Mesendoderm (in vitro differentiated cells): ENCODE measurements at places on chromosomes 2 and 18.
A peak's percentile ranks its signal among the peaks of the same experiment; 100 is the strongest.

DNA sequence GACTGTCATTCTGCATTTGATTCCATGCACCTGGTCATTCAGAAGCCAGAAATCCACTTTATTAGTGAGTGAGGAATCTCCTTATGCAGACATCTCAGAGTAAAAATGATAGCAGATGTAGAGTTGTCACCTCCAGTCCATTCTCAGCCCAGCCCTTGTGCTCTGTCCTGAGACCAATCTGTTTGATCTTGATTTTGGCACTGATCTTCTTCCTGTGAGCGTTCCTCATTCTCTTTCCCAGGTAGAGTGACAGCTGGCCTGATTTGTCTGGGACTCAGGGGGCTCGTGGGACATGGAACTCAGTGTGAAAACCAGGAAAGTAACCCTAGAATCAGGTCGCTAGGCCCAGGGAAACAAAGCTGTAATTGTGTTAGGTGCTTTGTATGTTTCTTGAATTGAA, 8.9 kb downstream of the ARHGAP25 start:
- DNase-seq: no peak

- peak; percentile 8 for DNase-seq
Observed at GRCh38 chr2:137776697-137777096, 187.6 kb upstream of the HNMT start.

DNA sequence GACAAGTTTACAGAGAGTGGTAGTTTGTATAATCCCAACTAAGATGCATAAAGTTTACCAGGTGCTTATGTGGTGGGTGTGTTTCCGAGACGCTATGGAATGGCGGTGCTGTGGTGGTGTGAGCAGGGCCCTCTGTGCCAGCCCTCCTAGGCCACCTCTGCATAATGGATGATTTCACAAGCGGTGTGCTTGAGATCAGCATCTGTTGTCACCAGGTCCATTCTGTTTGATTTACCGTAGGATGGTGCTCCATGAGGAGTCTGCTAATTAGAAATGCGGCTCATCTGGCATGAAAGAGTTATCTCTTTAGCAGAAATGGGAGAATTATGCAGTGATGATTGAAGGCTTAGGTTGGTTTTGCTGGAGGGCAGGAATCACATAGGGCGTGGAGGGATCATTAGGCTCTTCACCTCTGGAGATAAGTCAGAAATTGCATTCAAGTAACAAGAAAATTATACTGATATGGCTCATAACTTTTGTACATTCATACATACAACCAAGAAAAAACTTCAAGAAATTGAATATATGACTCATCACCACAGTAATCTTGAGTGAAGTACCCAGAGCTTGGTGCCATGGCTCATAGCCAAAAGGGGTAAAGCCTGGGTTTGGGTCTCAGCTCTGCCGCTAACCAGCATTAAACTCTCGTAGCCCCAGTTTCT, 41.4 kb downstream of the CRIM1 start:
- no peak for DNase-seq

- DNase-seq: peak; percentile 85
Observed at GRCh38 chr2:127453392-127454171, 35.4 kb downstream of the PROC start.

- peak; percentile 68 for DNase-seq
Observed at GRCh38 chr2:200405599-200406298, 99.3 kb downstream of the SPATS2L start.

GRCh38 chr2:23777826-23778225, 149.1 kb downstream of the ATAD2B start:
- no peak for DNase-seq

- DNase-seq: no peak
Observed at GRCh38 chr2:175999283-175999819, 2.7 kb downstream of the LNPK start.

DNA sequence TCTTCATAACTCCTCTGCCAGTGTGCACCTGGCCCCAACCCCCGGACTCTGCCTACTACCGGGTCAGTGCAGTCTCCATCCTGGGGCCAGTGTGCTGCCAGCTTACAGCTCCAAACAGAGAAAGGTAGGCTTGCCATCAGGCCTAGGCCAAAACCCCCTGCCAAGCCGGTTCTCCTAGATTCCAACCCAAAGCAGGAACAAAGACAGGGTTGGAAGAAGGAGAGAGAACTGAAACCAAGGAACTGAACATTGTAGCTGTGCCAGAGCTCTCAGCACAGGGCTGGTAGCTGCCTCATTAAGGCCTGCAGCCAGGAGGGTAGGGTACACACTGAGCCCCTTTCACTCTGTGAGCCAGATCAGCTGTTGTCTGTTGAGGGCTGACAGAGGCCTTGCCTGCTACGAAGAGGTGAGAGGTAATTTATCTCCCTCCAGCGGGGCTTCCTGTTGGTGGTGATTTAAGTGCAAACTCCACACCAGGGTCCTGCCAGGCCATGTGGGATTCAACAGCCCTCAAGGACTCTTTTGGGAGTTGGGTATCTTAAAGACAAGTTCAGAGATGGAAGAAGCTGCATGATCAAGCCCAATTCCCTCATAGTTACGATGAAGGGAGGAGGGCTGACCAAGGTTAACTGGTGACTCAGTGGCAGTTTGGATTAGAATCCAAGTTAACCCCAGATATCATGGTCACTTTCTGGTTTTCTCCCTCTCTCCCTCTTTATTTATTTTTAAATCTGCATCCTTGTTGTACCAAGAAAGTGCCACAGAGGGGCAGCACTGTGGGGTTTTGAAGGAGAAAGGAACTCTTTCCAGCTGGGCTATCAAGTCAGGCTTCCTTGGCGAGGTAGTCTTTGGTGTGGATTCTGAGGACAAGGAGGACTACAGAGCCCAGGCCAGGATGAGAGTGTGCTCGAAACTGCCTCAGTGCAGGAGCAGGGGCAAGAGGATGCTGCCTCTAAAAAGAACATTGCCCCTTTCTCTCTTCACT, 48.1 kb downstream of the CYRIA start:
- peak; percentile 81 for DNase-seq

- DNase-seq: no peak
Observed at GRCh38 chr2:46544581-46544980, 65.2 kb downstream of the TMEM247 start.

DNA sequence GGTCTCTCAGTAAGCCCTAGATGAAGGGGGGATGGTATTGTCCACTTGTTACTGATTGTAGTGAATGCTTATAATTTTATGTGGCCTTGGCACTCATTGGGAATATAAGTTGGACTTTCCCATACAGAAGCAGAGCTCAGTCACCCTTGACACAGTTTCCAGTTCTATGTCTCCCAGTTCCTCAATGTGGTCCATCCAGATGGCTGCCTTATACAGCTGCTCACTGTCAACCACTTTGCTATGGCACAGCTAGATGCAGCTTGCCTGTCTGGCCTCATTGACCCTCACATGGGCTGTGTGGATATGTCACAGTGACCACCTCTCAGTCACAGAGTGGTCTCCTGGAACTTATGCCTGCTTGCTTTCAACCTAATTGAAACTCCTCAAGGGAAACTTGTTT, 21.7 kb downstream of the SLC39A6 start:
- no peak for DNase-seq

- DNase-seq: no peak
Observed at GRCh38 chr2:31247711-31248110, 13.8 kb downstream of the EHD3 start.

GRCh38 chr2:150023044-150023443, 435.5 kb upstream of the MMADHC start:
- DNase-seq: no peak

GRCh38 chr2:96344011-96344410, 8.4 kb downstream of the NCAPH start:
- no peak for DNase-seq

DNA sequence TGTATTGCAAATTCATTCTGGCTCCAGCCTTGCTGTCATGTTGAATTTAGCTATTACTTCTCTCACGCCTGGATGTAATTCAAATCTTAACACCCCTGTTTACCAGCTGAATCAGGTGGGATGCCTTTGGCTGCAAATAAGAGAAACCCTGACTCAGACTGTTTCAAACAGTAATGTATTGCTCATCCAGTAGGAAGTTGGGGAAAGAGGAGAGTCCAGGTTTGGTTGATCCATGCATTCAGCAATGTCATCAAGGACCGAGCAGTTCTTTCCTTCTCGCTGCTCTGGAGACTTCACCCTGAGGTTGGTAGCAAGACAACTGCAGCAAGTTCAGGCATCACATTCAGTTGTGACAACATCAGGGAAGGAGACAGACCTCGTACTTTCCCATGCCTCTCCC, 6.4 kb upstream of the DARS1 start:
- no peak for DNase-seq

DNA sequence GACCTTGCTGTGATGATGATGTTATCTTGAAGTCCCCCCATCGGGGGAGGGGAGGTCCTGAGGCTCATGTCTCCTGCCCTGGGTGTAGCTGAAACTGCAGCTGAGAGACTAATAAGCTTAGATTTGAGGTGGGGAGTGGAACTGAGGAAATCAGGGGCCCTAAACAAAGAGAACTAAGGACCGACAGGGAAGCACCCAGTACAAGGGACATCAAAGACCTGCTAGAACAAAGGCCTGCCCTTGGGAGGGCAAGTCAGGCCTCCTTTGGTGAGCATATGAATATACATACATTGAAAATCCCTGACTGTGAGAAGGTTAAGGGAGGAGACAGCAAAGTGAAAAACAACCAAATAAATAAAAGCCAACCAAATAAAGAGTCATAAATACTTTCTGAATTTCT, 1132.5 kb upstream of the CELF4 start:
- DNase-seq: peak; percentile 5

- DNase-seq: no peak
Observed at GRCh38 chr2:30341500-30342267, 105.4 kb upstream of the LCLAT1 start.

DNA sequence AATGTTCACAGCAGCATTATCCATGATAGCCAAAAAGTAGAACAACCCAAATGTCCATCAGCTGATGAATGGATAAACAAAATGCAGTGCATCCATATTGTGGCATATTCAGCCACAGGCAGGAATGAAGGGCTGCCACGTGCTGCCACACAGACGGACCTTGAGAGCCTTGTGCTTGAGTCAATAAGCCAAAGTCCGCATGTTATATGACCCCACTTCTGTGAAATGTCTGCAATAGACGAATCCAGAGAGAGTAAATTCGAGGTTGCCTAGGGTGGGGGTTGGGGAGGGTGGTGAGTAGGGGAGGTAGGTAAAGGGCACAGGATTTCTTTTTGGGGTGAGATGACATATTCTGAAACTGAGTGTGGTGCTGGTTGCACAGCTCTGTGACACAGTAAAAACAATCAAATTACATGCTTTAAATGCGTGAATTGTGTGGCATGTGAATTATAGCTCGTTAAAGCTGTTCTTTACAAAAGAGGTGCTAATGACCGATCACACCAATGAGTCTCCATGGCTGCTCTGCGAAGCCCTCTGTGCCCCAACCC, 38.9 kb upstream of the LDLRAD4 start:
- DNase-seq: no peak

- no peak for DNase-seq
Observed at GRCh38 chr2:219636144-219636915, 8.9 kb downstream of the SLC4A3 start.

DNA sequence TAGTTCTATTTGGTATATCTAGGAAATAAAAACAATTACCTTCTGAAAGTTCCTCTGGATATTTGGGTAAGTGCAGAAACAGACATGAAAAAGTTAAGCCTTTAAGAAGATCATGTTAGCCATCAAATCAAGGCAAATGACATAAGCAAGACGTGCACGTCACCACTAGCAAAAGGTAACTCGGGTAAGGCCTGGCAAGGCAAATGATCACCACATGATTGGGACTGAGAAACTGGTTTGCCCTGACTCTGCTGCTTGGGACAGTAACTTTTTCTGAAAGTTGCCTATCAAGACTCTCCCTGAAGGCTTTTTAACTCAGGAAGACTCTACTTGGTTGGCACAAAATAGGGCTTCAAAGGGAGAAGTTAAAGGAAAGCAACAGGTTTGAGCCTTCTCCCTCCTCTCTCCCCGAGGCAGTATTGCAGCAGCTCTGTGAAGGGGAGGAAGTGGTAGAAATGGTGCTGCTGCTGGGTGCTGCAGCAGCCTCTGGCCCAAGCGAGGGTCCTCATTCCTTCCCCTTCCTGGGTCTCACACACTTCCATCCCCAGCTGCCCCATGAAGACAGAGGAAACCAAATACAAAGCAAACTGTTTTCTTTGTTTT, 17.1 kb upstream of the TMEM237 start:
- no peak for DNase-seq

GRCh38 chr2:3637311-3637675, 20.7 kb upstream of the ALLC start:
- no peak for DNase-seq

- no peak for DNase-seq
Observed at GRCh38 chr2:98391581-98392270, 45.5 kb downstream of the CNGA3 start.

DNA sequence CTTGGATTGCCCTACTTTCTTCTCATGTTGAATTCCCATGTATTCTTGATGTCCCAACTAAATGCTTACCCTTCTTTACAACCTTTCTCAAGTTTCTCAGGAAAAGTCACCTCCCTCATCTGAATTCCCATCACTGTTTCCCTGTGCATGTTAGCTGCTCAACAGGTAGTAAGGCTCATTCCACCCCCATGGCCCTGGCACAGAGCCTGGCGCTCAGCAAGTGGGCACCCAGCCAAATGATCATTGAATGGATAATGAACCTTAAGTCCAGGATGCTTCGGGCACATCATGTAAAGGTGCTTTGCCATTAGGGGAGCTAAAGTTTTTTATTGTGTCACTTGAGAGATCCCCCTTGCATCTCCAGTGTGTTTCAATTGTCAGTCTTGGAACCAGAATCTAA, 124.0 kb downstream of the PKP4 start:
- no peak for DNase-seq

- DNase-seq: no peak
Observed at GRCh38 chr2:174656676-174657176, 59.1 kb upstream of the WIPF1 start.

DNA sequence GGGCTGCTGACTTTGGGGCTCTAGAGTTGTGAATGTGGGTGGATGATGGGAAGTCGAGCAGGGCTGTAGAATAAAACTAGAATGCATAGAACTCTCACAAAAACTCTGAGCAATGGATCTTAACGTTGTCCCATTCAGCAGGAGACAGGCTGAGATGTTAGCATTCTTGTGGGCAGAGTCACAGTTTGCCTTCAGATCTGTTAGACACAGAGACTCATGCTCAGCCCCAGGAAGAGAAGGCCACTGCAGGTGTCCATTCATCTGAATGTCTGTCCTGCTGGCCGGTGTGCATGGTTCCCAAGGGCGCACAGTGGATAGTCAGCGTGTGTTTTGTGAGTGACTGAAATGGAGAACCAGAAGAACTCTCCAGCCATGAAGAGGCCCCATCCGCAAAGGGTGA, 111.3 kb downstream of the TSN start:
- DNase-seq: no peak

DNA sequence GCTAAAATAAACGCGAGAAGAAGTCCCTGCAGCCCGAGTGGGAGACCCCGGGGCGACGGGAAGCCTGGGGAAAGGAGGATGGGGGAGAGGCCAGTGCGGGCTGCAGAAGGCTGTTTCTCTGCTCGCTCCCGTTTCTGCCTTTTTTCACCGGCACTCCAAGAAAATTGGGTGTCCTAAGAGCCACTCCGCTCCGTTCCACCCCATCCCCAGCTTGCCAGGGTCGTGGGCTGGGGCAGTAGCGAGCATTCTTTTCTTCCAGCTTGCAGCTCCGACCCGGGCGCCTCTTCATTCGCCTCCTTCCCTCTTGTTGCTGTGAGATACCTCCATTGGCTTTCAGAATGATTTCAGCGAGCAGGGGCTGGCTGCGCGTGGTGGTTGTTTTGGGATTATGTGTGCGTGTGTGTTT, 1.1 kb downstream of the HOXD3 start:
- DNase-seq: peak; percentile 58

- DNase-seq: no peak
Observed at GRCh38 chr2:130729322-130730299, 741 bp downstream of the GPR148 start.

- no peak for DNase-seq
Observed at GRCh38 chr2:126449677-126450076, 206.3 kb upstream of the GYPC start.
